ENCODE measurements at places on chromosomes 12 and 14.

DNA sequence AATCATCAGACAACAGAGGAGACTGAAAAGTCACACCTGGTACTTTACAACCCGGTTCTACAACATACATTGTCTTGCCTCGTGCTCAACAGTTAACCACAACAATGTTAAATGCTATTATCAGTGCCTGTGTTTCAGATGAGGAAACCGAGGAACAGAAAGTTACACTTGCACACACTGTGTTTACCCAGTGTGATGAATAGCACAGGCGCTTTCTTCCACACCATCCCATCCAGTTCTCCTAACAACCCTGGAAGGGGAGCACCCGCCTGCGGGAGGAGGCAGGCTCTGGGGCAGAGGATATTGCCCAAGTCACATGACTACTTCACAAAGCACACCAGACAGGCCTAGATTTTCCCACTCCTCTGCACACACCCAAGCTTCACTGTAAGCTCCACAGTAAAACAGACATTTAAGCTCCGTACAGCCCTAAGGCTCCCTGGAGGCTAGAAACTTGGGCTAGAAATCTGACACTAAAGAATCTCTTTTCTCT lies 21.8 kb downstream of the NCKAP5L start:
- no peaks in the 10 kb centered on the region for H3K4me1 ChIP-seq
- no peak overlapping the region for H3K4me3 ChIP-seq
- peaks cover 6% of the 10 kb centered on the region for H3K36me3 ChIP-seq
- H3K27me3 ChIP-seq: no peaks in the 10 kb centered on the region

DNA sequence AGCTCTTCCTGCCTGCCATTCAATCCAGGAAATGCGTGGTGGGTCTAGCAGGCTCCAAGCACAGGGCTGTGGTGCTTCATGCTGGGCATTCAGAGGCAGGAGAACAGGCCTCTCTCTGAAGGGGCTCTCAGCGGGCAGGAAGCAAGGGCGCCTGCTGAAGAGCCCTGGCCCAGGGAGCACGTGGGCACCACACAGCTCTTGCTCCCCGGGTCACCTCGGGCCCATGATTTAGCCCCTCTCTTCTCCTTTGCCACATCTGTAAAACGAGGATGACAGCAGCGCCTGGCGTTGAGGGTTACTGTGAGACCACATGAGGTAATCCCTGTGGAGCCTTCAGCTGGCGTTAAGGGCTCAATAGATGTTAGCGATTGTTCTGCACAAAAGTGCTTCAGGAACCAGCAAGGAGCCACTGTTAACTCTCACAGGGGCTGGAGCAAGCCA lies 37.6 kb upstream of the SPTLC2 start:
- no peak for DNase-seq
- H3K27me3 ChIP-seq: no peaks in the 10 kb centered on the region
- no peaks in the 10 kb centered on the region for H3K4me1 ChIP-seq
- no peak overlapping the region for H3K4me3 ChIP-seq
- H3K27ac ChIP-seq: no peak overlapping the region

GRCh38 chr14:75081660-75082229 lies 12.3 kb downstream of the ZC2HC1C start:
- no peak for DNase-seq
- no peak overlapping the region for H3K27ac ChIP-seq
- no peaks in the 10 kb centered on the region for H3K4me1 ChIP-seq
- no peak overlapping the region for H3K4me3 ChIP-seq
- H3K36me3 ChIP-seq: peaks cover 45% of the 10 kb centered on the region
- no peaks in the 10 kb centered on the region for H3K27me3 ChIP-seq

DNA sequence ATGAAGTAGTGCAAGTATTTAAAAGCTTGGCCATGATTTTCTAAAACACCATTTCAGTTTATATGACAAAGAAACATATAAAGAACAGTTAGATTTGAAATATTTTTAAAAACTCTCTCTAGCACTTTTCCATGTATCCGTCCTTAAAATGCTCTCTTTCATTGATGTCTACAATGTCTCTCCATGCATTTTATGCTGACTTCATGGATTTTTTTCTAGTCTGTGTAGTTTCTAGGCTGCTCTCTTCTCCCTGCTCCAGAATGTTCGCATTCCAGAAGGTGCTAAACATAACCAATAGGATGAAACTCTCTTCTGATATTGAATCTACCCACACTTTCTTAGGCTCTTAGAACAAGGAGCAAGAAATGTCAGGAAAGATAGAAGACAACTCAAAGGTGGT lies 124.8 kb downstream of the PLCZ1 start:
- no peak overlapping the region for H3K4me3 ChIP-seq
- H3K27ac ChIP-seq: no peak overlapping the region
- no peaks in the 10 kb centered on the region for H3K4me1 ChIP-seq
- no peaks in the 10 kb centered on the region for H3K27me3 ChIP-seq
- no peak for DNase-seq
- no peaks in the 10 kb centered on the region for H3K36me3 ChIP-seq

- H3K4me3 ChIP-seq: no peak overlapping the region
- H3K4me1 ChIP-seq: no peaks in the 10 kb centered on the region
- H3K36me3 ChIP-seq: no peaks in the 10 kb centered on the region
- H3K27ac ChIP-seq: no peak overlapping the region
- DNase-seq: no peak
Observed at GRCh38 chr12:69913526-69913925, 88.5 kb downstream of the MYRFL start.

DNA sequence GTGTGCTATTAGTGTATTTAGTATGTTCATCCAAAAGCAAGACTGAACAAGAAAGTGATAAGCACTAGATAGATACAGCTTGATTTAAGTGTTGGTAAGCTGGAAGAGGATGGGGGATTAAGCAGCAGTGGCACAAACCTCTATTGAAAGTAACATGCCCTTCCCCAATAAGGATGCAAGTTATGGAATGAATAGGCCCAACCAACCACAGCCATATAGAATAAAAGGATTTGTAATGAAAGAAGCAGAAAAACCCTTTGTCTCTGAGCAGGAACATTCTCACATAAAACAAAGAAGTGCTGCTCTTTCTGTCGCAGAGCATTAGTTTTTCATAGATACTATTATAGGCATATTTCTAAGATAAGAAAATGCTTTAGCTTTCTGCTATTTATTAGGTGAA lies 310.7 kb downstream of the IPO8 start:
- no peak for DNase-seq
- no peaks in the 10 kb centered on the region for H3K27me3 ChIP-seq
- no peak overlapping the region for H3K27ac ChIP-seq

- H3K27me3 ChIP-seq: no peaks in the 10 kb centered on the region
- no peaks in the 10 kb centered on the region for H3K4me1 ChIP-seq
- DNase-seq: no peak
- no peak overlapping the region for H3K4me3 ChIP-seq
- no peak overlapping the region for H3K27ac ChIP-seq
Observed at GRCh38 chr14:99229654-99230207, 42.3 kb downstream of the BCL11B start.

- no peak overlapping the region for H3K27ac ChIP-seq
- H3K36me3 ChIP-seq: peaks cover 14% of the 10 kb centered on the region
- no peak overlapping the region for H3K4me3 ChIP-seq
- H3K27me3 ChIP-seq: no peaks in the 10 kb centered on the region
- DNase-seq: no peak
- peaks cover 12% of the 10 kb centered on the region for H3K4me1 ChIP-seq
Observed at GRCh38 chr12:42364692-42365091, 38.7 kb downstream of the PPHLN1 start.

DNA sequence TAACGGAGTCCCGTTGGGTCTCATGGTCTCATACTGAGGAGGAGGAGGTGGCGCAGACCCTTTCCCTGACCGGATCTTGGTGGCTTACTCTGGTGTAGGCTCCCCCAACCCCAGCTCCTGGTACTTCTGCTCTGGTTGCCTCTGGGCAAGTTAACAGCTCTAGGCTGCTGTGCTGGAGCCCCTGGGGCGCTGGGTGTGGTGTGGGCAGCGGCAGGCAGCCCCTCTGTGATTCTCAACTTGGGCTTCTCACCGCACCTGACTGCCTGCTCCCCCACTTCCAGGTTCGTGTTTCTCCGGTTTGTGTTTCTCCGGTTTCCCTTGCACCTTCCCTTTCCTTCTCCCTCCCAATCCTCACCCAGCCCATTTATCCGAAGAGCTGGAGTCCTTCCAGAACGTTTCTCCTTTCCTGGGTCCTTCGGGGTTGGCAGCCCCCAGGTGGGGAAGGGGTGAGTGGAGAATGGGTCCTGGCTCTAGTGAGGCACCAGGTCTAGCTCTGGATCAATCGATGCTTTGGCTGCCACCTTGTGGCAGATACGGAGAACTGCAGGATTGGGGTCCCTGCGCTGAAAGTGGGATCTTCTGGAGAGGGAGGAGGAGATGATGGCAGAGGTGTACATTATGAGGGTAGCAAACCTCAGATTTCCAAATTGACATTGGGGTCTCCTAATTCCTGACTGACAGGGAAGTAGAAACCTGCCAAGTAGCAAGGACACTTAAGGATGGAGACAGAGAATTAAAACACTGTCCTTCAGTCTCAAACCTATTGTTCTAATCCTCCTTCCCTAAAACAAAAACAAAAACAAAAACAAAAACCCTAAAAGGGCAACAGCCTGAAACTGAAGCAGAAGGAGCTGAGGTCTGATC lies 8.3 kb downstream of the CISTR start:
- no peaks in the 10 kb centered on the region for H3K4me1 ChIP-seq
- no peaks in the 10 kb centered on the region for H3K36me3 ChIP-seq
- H3K27ac ChIP-seq: no peak overlapping the region
- peaks cover 34% of the 10 kb centered on the region for H3K27me3 ChIP-seq

- H3K4me1 ChIP-seq: no peaks in the 10 kb centered on the region
- no peaks in the 10 kb centered on the region for H3K27me3 ChIP-seq
- H3K4me3 ChIP-seq: no peak overlapping the region
- DNase-seq: no peak
Observed at GRCh38 chr12:98701166-98701565, 56.1 kb downstream of the APAF1 start.

DNA sequence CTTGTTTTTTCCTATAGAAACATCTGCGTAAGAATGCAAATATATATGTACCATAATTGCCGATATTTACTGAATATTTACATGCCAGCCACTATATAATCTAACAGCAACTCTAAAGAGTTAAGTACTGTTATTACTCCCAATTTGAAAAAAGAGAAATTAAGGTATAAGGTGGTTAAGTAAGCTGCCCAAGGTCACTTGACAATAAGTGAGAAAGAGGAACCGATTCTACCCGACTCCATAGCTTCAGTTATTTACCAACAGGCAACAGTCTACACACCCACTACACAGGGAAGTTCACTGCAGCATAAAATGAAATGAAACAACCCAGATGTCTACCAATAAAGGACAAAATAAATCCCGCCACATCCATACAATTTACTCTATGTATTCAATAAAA lies 1.1 kb downstream of the MIS18BP1 start:
- H3K4me1 ChIP-seq: peaks cover 24% of the 10 kb centered on the region
- H3K27me3 ChIP-seq: no peaks in the 10 kb centered on the region
- DNase-seq: no peak

GRCh38 chr14:61337893-61338292 lies 16.5 kb downstream of the PRKCH start:
- no peaks in the 10 kb centered on the region for H3K36me3 ChIP-seq
- DNase-seq: no peak
- H3K27me3 ChIP-seq: no peaks in the 10 kb centered on the region
- peaks cover 14% of the 10 kb centered on the region for H3K4me1 ChIP-seq

DNA sequence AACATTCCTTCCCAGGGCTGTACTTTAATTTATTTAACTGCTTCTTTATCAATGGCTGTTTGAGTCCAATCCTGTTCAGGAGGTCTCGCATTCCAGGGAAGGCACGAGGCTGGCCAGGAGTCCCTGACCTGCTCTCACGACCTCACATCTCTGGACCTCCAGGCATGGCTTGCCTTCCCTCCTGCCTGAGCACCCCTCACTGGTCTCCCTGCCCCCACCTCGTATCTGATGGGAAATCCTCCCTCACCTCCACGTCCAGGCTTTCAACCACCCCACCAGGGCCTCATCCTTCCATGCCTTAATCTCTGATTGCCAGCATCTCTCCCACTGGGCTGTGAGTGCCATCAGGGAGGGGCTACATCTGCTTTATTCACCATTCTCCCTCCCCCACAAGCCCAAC lies 29.0 kb downstream of the PRKAB1 start:
- H3K4me1 ChIP-seq: peaks cover 19% of the 10 kb centered on the region
- H3K27me3 ChIP-seq: no peaks in the 10 kb centered on the region
- no peak for DNase-seq

- H3K27me3 ChIP-seq: no peaks in the 10 kb centered on the region
- peaks cover 14% of the 10 kb centered on the region for H3K36me3 ChIP-seq
- DNase-seq: no peak
- H3K4me1 ChIP-seq: peaks cover 11% of the 10 kb centered on the region
Observed at GRCh38 chr14:54396183-54396492, 669 bp upstream of the CDKN3 start.

DNA sequence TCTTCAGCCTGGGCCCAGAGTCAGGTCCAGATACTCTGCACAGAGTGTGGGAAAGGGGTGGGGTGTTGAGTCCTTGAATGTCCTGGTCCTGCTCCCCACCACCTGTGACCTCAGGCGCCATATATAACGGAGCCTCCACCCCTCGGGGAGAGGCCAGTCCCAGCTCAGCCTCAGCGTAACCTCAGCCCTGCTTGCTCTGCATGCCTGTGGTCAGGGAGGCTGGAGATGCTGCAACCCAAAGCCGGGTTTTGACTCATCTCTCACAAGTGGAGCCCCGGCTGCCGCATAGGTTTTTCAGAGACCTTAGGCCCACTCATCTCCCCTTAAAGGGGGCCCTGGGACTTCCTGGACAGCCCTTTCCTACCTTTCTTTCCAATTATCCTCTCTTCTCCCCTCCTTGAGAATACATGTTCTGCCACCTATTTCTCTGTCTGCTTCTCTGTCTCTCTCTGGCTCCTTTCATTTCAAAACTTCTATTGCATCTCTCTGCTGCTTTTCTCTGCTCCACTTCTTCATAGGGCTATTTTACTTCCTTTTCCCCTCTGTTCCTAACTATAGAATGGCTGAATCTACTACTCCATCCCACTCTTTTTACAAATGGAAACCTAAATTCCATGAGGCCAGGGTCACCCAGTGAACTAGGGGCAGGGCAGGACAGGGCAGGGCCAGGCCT lies 1.2 kb downstream of the ITGB7 start:
- H3K4me1 ChIP-seq: no peaks in the 10 kb centered on the region
- peaks cover 8% of the 10 kb centered on the region for H3K36me3 ChIP-seq
- H3K27ac ChIP-seq: no peak overlapping the region
- H3K4me3 ChIP-seq: no peak overlapping the region

DNA sequence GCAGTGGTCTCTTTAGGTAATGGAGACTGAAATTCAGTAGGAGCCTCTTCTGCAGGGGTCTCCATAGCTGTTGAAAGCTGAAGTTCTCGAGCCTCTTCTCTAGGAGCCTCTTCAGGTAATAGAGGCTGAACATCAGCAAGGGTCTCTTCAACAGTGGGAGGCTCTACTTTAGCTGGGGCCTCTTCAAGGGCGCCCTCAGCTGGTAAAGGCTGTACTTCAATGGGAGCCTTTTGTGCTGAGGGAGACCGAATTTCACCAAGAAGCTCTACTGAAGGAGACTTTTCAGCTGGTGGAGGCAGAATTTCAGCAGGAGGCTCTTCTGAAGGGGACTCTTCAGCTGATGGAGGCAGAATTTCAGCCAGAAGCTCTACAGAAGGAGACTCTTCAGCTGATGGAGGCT lies 1.5 kb downstream of the FSCB start:
- no peaks in the 10 kb centered on the region for H3K36me3 ChIP-seq
- no peak for DNase-seq
- no peaks in the 10 kb centered on the region for H3K27me3 ChIP-seq
- H3K4me3 ChIP-seq: no peak overlapping the region
- H3K4me1 ChIP-seq: peaks cover 4% of the 10 kb centered on the region

- no peak for DNase-seq
- no peaks in the 10 kb centered on the region for H3K4me1 ChIP-seq
- no peaks in the 10 kb centered on the region for H3K36me3 ChIP-seq
- H3K27ac ChIP-seq: no peak overlapping the region
Observed at GRCh38 chr12:51449580-51450246, 25.1 kb downstream of the SLC4A8 start.

Data from RWPE2 (cell line).